Breast epithelium (tissue), 4 donors: ENCODE measurements at places on chromosomes 2 and 18. TPM values are rescaled to one million over a fixed set of nuclear protein-coding genes. Genes with fewer than 3 reads are reported as not detected.

Gene ACP1
- 109 TPM for total RNA-seq

Gene LYG2
- total RNA-seq = not detected

Gene PXDN
- total RNA-seq = 42.4 TPM

DNA sequence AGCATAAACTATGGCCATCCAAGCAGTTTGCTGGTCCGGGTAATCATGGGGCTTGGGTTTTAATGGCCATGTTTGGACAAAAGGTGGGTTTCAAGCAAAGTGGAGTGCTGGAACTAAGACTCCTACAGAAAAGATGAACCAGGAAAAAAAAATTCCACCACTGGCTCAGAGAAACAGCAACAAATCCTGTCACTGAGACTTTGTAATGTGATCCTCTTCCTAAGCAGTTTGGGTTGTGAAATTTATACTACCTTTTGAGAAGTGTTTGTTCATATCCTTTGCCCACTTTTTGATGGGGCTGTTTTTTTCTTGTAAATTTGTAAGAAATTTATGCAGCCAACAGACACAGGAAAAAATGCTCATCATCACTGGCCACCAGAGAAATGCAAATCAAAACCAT, 40.2 kb downstream of the MRPL33 start:
- DNase-seq = no peak
- H3K4me1 ChIP-seq = no peaks in the 10 kb centered on the region
- no peak overlapping the region for H3K27ac ChIP-seq

DNA sequence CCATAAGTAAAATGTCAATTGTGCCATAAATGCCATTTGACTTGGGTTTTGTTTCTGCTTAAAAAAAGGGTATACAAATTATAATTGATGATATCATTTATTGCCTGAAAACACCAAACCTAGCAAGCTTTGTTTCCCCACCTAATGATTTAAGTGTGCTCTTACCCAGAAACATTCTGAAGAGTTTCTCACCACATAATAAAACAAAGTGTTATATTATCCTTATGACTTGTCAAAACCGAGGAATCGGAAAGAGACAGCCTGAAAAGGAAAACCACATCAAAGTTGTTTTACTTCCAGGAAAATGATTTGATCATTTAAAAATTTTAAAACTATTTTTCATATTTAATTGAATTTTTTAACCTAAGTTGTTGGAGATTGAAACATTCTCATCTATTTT, 170.5 kb upstream of the SLC39A10 start:
- H3K4me3 ChIP-seq = no peak overlapping the region
- H3K36me3 ChIP-seq = no peaks in the 10 kb centered on the region
- no peak overlapping the region for H3K27ac ChIP-seq
